ENCODE measurements at places on chromosomes 11 and 22.
A peak's percentile ranks its signal among the peaks of the same experiment; 100 is the strongest.

- DNase-seq = peak; percentile 97
These were observed 1.4 kb downstream of the MFNG start for GRCh38 chr22:37484480-37485394.

DNA sequence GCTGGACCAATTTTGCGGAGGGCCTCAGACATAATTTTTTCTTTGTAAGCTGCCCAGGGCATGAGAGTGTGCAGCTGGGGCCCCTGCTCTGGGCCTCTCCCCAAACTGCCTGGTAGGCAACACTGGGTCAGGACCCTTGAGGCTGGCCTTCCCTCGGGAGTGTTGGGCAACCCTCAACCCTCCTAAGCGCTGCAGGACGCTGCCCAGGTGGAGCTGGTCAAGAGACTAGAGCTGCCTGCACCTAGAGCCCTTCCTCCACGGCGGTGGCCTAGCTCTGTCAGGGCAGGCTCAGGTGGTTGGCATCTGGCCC is 505 bp upstream of the TMEM132A start:
- no peak for DNase-seq

- no peak for DNase-seq
These were observed 125.7 kb downstream of the MRTFA start for GRCh38 chr22:40510631-40511364.

GRCh38 chr11:70134490-70134889 is 56.4 kb downstream of the ANO1 start:
- DNase-seq = no peak

DNA sequence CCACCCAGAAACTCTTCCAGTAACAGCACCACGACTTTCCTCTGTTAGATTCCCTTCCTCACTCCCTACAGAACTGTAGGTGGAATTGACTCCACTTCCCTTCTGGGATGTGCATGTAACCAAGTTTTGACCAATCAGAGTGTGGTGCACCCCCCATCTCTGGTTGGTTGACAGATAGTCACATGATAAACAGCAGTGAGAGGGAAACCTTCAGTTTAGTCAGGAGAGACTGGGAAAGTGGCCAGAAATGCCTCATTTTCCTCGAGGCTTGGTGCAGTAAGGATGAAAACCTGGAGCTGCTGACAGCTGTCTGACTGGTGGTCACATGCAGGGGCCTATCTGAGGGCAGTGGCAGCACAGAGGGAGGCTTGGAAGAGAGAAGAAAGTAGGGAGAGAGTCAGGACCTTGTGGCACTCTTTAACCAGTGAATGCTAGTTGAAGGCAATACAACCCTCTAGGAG is 67.3 kb upstream of the GRK3 start:
- no peak for DNase-seq

DNA sequence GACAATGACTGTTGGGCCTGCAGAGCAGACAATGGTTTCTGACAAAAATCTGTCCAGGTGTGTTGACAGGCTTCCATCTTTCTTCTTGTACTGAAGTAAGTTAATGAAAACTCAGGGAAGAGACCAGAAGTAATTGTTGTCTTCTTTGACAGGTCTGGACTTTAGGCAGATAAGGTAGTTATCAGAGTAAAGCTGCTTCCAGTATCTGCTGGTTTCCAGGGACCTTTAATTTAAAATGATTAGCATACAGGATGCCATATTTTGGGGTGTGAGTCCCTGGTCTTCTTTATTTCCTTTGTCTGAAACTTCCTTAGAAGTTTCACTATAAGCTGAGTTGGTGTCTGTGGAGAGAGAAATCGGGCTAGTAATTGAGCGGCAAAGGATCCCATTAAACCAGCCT is 1.4 kb downstream of the TMX2 start:
- no peak for DNase-seq

- no peak for DNase-seq
These were observed 2.1 kb upstream of the SHANK3 start for GRCh38 chr22:50670513-50670912.

GRCh38 chr11:124108156-124108555 is 7.1 kb upstream of the VWA5A start:
- no peak for DNase-seq

DNA sequence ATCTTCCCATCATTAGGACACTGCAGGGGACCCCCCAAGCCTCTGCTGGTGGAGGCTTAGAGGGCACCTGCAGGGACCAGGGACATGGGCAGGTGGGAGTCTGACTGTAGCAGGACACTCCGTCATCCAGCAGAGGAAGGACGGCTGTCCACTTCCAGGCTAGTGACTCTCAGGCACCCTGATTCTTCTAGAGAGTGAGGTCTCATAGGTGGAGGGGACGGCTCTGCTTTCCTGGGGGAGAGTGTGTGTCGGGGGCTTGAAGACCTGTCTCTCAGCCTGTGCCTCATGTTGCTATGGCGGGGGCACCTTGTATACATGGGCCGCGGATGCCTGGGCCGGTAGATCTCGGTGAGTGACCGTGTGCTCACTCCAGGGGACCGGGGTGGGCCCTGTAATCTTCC is 1116.6 kb downstream of the BRD1 start:
- no peak for DNase-seq

- DNase-seq = no peak
These were observed 281.5 kb upstream of the NARS2 start for GRCh38 chr11:78856211-78856610.

DNA sequence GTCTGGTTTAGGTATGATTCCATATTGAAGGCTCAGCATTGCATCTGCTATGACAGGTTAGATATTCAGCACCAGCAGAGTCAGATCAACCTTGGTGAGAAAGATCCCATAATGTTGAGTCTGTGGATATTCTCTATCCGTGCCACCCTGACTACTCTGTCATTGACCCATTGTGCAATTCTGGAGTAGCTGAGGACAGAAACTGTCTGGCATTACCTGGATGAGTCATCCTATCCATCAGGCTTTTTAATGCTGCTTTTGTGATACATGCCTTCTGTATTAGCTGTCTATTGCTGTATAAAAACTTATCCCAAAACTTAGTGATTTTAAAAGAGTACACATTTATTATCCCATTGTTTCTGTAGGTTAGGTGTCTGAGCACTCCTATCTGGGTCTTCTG is 189.1 kb upstream of the FAT3 start:
- DNase-seq = no peak

- no peak for DNase-seq
These were observed 7.2 kb downstream of the DDX10 start for GRCh38 chr11:108672113-108672512.

DNA sequence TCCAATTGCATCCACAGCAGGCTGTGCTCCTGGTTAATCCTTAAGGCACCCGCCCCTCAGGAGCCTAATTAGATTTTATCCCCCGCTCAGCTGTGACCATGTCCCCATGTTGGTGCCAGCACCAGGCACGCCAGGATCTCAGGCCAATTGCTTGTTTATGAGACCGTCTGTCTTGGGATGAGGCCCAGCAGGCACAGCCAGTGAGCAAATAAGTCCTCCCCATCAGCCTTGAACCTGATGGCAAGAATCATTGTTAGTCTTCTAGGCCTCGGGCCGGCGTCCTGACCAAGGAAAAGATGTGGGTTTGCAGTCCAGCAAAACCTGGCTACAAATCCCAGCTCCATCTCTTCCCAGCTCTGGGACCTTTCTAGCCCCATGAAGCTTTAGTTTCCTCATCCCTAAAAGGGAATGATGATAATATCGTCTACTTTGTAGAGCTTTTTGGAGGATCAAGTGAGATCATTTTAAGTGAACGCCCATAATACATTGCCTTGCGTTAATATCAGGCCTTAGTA is 57.3 kb downstream of the TP53I11 start:
- no peak for DNase-seq

DNA sequence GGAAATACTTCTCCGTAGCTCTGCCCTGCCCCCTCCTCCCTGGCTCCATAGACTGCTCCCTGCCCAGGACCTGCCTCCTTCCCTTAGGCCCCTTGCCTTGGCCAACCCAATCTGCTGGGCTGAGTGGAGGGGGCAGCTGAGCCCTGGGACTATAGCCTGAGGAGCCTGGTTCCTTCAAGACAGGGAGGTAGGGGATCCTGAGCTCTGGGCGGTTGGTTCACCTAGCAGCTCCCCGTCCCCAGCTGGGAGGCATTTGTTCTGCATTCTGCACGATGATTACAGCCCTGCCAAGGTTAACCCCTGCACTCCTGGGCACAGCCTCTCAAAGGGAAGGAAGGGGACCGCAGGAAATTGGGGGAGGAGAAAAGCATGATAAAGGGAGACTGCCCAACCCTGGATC is 3.6 kb upstream of the CDC42EP1 start:
- DNase-seq = no peak

GRCh38 chr11:62953811-62954210 is 31.0 kb downstream of the SLC22A6 start:
- DNase-seq = no peak

- DNase-seq = no peak
These were observed 20.5 kb upstream of the SCGB1A1 start for GRCh38 chr11:62398011-62398994.

DNA sequence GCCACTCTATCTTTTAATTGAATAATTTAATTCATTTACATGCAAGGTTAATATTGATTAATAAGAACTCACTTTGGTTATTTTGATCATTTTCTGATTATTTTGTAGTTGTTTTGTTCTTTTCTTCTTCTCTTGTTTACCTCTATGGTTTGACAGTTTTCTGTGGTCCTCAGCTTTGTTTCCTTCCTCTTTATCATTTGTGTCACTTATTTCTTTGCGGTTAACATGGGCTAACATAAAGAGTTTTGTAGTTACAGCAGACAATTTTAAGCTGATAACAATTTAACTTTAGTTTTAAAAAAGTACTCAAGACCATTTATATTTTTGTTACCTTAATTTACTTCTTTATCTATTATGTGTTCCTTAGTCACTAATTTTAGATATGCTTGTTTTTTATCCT is 1032.8 kb upstream of the RAG2 start:
- no peak for DNase-seq

- DNase-seq = peak; percentile 35
These were observed 131.4 kb upstream of the UBASH3B start for GRCh38 chr11:122523846-122524805.

DNA sequence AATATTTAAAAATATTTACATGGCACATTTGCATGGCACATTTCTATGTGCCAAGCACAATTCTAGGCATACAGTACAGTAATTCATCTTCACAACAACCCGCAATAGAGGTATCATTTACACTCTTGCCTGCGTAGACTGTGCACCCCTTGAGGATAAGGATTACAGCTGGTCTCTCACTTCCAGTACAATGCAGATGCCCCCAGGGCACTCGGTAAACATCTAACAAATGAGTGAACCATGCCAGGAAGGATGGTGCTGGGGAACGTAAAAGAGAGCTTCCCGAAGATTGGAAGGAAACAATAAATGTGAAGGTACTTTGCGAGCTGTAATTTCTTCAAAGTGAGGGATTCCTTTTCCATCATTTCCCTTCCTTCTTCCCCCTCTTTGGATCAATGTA is 1.3 kb downstream of the PRPF19 start:
- no peak for DNase-seq

DNA sequence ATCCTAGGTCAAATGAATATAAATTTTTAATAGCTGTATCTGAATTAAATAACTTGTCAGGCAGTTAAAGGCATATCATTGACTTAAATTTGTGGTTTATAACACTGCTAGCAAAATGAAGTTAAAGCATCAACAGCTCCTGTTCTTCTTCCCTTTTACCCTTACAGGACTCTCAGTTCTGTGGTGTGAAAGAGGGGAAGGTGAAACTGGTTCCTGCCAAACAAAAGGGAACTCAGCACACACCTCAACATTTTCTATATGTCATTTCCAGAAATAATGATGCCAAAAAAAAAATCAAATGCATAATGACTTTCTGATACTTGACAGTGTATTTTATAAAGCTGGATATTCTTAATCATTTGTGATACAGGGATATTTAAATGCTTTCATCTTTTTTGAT is 21.2 kb downstream of the ARL14EP start:
- no peak for DNase-seq

DNA sequence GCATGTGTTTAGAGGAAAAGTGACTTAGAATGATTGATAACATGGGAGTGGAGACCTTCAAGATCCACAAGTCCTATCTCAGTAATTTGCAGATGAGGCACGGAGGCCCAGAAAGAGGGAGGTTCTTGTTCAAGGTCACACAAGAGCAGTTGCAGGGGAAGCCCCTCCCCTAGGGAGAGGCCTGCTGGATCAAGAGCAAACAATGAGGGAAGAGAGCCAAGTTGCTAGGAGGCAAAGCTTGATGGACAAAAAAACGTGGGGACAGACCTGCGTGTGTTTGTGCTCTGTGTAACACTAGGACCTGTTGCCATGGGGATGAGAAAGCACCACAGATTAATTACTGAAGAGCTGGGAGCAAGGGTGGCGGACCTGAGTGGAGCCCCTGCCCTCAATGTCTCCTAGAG is 6.4 kb upstream of the MFRP start:
- DNase-seq = no peak

DNA sequence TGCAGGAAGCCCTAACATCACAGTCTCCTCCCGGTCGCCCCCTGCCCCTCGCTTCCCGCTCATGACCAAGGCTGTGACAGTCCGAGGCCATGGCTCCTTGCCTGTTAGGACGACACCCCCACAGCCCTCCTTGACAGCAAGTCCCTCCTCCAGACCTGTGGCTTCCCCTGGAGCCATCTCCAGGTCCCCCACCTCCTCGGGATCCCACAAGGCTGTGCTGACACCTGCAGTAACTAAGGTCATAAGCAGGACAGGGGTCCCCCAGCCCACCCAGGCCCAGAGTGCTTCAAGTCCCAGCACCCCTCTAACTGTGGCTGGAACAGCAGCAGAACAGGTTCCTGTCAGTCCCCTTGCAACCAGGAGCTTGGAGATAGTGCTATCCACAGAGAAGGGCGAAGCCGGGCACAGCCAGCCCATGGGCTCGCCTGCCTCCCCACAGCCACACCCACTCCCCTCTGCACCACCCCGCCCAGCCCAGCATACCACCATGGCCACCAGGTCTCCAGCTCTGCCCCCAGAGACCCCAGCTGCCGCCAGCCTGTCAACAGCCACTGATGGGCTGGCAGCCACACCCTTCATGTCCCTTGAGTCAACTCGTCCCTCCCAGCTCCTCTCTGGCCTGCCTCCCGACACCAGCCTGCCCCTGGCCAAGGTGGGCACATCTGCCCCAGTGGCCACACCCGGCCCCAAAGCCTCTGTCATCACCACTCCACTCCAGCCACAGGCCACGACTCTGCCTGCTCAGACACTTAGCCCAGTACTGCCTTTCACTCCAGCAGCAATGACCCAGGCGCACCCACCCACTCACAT is 63.2 kb downstream of the OTOG start:
- no peak for DNase-seq

DNA sequence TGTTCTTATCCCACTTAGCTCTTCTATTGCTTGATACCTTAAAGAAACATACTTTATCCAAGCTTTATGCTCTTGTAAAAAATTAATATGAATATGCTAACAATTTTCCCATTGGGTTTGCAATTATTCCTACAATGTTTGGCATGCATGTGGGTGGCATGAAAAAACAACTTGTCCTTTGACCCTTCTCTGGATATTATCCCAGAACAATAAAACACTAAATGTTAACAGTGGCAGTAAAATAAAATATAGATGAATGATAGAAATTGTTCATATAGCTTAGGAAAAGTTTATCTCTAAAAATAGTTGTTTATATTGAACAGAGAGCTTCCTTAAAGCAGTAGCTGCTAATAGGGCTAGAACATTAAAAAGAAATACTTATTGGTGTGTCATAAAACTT is 860.5 kb upstream of the LRRC4C start:
- DNase-seq = no peak

Measured in CD14-positive monocyte (primary cell).